ENCODE measurements at places on chromosomes 12 and 14. TPM values are rescaled to one million over a fixed set of nuclear protein-coding genes. Genes with fewer than 3 reads are reported as not detected.

DNA sequence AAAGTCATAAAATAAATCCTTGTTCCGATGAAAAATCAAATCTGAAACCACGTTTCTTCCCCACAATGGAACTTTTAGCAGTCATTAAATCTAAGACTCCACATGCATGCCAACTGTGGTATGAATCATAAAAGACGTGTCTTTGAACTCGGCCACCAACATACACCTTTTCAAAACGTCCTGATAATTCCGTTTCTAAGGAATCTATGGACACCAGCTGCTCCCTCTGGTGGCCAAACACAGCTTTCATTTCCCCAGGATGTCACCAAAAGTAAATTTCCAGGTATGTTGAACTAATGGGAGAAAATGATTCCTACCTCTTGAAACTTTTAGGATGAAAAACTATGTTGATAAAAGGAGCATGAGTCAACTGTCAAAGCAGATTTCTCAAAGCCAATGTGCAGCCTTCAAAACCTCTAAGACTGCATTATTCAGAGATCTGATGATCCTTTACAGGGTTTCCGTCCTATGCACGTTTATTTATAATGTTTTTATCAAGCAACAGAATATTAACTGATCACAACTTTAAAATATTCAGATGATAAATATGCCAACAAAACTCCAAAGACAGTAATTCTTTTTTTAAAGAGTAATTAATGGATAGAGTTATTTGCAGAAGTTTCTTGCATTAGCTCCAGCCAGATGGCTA, 96.2 kb downstream of the CIT start:
- no peak for DNase-seq

GRCh38 chr14:61477712-61478462, 156.5 kb downstream of the PRKCH start:
- no peak for DNase-seq

DNA sequence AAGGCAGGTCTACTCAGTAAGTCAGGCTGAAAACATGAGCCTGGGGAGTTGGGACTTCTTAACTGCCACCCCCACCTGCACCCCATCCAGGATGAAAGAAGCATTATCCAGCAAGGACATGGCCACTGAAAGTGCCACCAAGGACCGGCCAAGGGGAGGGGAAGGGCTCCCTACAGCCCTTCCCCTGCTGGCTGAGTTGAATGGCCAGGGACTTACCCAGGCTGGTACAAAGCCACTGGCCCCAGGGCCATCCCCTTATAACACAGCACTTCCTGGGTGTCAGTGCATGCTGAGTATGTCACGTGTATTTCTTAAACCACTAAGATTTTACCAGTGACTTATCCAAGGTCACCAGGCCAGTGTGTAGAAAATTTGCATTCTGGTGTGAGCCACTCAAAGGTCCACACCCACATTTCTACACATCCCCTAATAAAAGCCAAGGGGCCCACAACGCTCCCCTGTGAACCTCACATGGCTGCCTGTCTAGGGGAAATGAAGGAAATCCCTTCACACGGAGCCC, 29.3 kb upstream of the ZFP36L1 start:
- no peak for DNase-seq

- no peak for DNase-seq
Measured at GRCh38 chr14:96121660-96122395, 82.7 kb downstream of the C14orf132 start.

DNA sequence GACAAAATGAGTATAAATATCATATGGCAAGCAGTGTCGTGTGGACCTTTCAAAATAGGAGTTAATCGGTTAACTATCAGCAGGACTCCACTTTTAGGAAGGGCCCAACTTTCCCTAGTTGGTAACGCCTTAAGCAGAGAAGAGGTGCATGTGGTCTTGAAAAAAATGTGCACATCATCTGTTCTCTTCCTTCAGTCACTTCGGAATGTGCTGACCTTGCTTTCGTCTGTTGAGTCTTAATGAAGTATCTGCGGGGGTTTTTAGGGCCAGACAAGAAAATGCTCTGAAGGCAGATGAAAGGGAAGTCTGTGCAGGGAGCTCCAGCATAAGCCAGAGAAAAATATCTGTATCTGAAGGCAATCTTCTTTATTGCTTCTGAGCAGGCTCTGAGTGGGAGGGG, 185.2 kb downstream of the AEBP2 start:
- DNase-seq = no peak

- DNase-seq = no peak
Measured at GRCh38 chr14:36619853-36620252, 37.4 kb upstream of the NKX2-8 start.

DNA sequence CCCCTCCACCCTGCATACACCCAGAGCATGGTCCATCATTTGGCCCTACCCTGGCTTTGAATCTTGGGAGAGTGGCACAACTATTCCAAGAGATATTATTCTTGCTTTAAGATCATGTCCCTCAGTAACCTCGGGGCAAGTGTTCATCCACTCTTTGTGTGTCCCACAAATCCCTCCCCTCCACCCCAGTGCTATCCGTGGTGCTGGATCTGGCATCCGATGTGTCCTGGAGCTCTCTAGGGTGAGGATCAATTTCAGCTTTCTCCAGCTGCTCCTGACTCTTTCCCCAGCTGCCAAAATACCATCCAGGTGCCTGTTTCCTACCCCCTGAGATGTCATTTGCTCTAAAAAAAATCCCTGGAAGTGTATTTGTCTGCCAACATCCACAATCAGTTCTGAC, 64.8 kb upstream of the CMKLR1 start:
- no peak for DNase-seq

DNA sequence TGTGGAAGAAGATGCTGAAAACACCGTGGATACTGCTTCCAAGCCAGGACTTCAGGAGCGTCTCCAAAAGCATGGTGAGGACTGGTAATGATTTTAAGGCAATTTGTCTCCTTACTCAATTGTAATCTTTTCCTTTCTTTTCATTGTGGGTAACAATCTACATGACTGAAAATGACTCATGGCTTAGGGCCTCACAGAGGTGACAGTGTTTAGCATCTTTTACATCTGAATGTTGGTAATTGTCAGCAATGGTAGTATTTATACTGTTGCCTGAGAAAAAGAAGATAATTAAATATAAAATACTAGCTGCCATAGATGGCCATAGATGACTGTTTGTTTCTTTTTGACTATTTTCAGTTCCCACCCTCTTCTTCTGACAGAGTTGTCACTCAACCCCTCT, 31.6 kb downstream of the TULP3 start:
- DNase-seq = no peak

GRCh38 chr14:69684461-69685217, 73.2 kb downstream of the SUSD6 start:
- DNase-seq = no peak

- DNase-seq = peak; percentile 64
Measured at GRCh38 chr14:61525293-61526011, 169.9 kb upstream of the HIF1A start.

- no peak for DNase-seq
Measured at GRCh38 chr14:87066221-87066817, 926.7 kb downstream of the GALC start.

GRCh38 chr14:68982581-68982980, 3.5 kb upstream of the ACTN1 start:
- DNase-seq = no peak

GRCh38 chr12:13365748-13366366, 169.3 kb downstream of the EMP1 start:
- no peak for DNase-seq

DNA sequence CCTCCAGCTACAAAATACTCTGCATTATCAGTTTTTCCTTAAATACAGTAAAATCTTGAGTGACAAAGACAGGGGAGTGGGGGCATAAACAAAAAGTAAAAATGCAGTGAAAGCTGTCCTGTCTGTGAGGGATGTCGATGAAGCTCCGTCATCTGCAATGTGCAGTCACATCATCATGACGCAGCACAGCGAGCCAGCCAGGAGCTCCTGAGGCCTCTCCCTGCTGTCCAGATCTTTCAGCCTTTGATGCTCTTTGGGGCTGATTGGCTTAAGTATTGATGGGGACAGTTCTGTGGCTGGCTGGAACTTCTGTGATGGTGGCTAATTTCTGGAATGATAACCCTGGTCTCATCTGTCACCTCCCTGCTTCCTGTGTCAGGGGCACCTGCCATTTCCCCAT, 54.6 kb upstream of the TRAF3 start:
- DNase-seq = no peak

DNA sequence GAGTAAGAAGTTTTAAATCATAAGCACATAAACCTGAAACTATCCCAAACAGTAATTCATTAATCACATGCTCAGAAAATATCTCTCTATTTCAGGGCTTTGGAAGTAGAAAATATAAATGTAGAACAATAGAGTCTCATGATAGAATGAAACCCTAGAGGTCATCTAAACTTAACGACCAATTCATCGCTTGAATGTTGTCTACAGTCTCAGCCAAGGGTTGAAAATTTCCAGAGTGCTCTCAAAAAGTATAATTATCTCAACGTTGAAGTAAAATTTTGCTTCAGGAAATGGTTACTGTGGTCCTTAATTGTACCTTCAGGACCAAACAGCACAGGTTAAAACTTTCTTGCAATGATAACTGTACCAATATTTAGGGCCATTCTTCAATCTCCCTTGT, 1053.6 kb upstream of the SEL1L start:
- no peak for DNase-seq

DNA sequence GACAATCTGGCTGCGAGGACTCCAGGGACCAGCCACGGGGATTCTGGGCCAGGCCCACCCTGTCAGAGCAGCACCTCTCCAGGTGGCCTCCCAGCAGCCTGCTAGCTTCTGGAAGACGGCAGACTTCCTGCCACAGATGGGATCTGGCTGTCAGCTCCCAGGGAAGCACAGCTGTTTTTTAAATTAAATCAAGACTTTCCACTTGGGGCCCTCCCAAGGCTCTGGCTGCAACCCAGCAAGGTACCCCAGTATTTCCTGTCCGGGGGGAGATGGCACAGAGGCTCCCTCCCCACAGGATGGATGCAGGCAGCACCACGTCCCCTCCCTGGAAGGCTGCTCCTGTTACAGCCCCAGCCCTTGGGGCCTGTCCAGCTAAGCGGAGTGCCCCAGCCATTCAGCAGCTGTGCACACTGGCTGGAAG, 56.9 kb downstream of the ACTN1 start:
- no peak for DNase-seq

- DNase-seq = no peak
Measured at GRCh38 chr12:40106655-40107054, 774 bp upstream of the SLC2A13 start.

C12orf50 gene
- total RNA-seq = not detected

ST8SIA1 gene
- 6.4 TPM for total RNA-seq

INHBC gene
- not detected for total RNA-seq

ADAM21 gene
- not detected for total RNA-seq

TAS2R42 gene
- not detected for total RNA-seq

ITGA7 gene
- 285 TPM for total RNA-seq

PTCSC3 gene
- total RNA-seq = not detected

RFX4 gene
- not detected for total RNA-seq

TUNAR gene
- not detected for total RNA-seq

PGF gene
- total RNA-seq = 75.3 TPM

Data from thoracic aorta (tissue), 2 donors.